ENCODE measurements at places on chromosomes 1 and 21. TPM values are rescaled to one million over a fixed set of nuclear protein-coding genes. Genes with fewer than 3 reads are reported as not detected.

Gene TNFRSF9
- not detected for total RNA-seq

DNA sequence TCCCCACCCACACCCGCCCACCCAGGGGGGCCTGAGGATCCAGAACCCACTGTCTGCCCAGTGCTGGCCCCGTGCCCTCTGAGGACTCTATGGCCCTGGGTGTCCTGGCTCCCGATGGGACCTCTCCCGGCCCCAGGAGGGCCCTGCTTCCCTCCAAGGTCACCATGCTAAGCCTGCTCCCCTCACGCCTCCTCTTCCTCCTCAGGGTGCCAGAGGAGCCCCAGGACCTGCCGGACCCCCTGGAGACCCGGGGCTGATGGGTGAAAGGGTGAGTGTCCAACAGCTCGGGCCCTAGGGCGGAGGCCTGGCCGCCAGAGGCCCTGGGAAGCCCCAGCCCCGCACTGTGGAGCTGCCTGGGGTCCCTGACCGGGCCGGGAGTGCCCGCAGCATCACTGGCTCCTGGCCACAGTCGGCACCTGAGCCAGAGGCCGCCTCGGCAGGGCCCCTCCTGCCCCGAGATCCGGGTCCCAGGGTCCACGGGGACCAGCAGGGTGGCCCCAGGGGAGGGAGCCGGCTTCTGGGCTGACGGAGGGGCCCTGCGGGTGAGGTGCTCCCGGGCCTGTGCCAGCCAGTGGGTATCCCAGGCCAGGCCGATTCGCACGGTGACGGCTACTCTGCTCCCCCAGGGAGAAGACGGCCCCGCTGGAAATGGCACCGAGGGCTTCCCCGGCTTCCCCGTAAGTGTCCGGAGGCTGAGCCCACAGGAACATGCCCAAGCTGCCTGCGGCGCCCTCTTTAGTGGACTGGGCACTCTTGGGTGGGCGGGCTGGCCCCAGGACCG lies 16.1 kb downstream of the COL6A1 start:
- peak overlapping the region; percentile 44 for H3K27ac ChIP-seq
- no peaks in the 10 kb centered on the region for H3K4me1 ChIP-seq
- no peak overlapping the region for H3K4me3 ChIP-seq

- H3K27me3 ChIP-seq: no peaks in the 10 kb centered on the region
- no peak overlapping the region for H3K27ac ChIP-seq
- no peak for DNase-seq
- H3K36me3 ChIP-seq: no peaks in the 10 kb centered on the region
- no peaks in the 10 kb centered on the region for H3K4me1 ChIP-seq
These were observed 17.0 kb upstream of the WDTC1 start for GRCh38 chr1:27217401-27217800.

DNA sequence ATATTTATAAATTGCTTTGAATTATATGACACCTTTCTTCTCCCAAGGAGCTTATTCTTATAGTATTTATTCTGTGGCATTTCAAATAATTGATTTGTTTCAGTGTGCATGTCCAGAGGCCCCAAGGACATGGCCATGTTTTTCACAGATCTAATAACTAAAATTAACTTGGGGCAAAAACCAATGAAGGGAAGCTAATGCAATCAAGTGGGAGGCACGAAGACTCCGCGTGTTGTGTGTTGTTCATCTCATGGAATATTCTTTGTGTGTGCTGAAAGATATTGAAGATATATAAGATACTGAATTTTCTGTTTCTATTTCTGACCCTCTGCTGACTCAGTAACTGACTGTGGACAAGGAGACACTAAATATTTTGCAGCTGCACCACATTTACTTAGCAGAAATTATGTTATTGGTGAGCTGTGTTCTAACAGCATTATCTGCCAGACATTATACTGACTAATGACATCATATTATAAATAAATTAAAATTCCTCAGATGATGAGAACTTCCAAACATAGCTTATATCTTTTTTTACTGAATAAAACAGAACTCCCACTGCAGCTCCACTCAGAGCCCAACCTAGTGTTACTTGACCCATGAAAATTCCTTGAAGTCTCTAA lies 519.3 kb upstream of the CXADR start:
- H3K4me3 ChIP-seq: no peak overlapping the region
- DNase-seq: no peak
- no peaks in the 10 kb centered on the region for H3K36me3 ChIP-seq
- no peaks in the 10 kb centered on the region for H3K4me1 ChIP-seq

- H3K4me3 ChIP-seq: no peak overlapping the region
- no peaks in the 10 kb centered on the region for H3K4me1 ChIP-seq
- H3K36me3 ChIP-seq: no peaks in the 10 kb centered on the region
- H3K27me3 ChIP-seq: no peaks in the 10 kb centered on the region
These were observed 103.6 kb downstream of the CNIH3 start for GRCh38 chr1:224719716-224720115.
